Activated naive CD8-positive, alpha-beta T cell treated with anti-CD3 and anti-CD28 coated beads, Interleukin-2, amount 50 U/mL, for 24 hours (primary cell): ENCODE measurements at places on chromosomes 1 and 21.

- no peak for DNase-seq
Measured at GRCh38 chr1:39745016-39745670, 6.5 kb downstream of the PPIE start.

DNA sequence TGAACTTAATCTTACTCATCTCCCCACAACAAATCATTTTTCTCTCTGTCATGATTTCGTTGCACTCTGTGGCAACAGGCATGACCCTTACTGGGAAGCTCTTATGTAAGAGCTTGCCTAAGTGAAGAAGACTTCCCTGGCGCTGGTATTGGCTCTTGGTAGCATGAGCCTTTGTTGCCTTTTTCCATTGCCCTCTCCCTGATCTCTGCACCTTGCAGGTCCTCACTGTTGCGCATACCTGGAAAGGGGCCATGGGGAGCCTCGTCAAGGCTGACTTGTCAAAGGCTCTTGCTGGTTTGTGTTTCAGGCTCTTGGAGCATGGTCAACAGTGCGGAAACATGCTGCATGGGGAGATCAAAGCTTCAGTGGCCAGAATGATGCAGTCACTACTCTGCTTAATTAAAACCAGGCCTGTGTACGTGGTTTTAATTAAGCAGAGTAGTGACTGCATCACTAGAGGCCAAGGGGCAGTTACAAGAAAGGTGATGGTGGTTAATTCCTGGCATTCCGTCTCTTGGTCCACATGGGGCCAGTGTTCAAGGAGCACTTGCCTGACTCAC, 141.3 kb downstream of the SPATA46 start:
- no peak for DNase-seq

DNA sequence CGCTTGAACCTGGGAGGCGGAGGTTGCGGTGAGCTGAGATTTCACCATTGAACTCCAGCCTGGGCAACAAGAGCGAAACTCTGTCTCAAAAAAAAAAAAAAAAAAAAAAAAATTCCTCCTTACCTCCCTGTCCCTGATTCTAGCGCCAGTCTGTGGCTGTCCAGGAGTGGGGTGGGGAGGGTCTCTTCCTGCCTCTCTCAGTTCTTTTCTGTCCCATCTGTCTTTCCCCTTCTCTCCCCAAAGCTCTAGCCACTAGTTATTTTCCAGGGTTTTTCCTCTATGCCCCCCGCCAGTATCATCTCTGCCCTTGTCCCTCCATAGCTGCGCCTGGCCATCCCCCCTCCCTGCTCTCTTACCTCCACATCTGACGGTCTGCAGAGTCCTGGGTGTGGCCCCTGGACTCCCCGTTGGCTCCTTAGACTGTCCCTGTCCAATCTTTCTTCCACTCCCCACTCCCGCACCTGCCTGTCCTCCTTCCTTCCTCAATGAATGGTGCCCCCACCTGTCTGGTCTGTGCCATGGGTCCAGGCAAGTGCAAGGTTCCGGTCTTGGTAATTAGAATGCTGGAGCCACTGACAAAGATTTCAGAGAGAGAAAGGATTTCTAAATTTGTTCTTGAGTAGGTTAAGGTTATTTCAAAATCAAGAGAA, 1.6 kb upstream of the TMEM63A start:
- no peak for DNase-seq

GRCh38 chr21:31671146-31671716, 11.7 kb downstream of the SOD1 start:
- DNase-seq: no peak

- DNase-seq: no peak
Measured at GRCh38 chr1:103058391-103058790, 49.9 kb downstream of the COL11A1 start.

GRCh38 chr1:161676958-161677689, 14.2 kb downstream of the FCGR2B start:
- no peak for DNase-seq

DNA sequence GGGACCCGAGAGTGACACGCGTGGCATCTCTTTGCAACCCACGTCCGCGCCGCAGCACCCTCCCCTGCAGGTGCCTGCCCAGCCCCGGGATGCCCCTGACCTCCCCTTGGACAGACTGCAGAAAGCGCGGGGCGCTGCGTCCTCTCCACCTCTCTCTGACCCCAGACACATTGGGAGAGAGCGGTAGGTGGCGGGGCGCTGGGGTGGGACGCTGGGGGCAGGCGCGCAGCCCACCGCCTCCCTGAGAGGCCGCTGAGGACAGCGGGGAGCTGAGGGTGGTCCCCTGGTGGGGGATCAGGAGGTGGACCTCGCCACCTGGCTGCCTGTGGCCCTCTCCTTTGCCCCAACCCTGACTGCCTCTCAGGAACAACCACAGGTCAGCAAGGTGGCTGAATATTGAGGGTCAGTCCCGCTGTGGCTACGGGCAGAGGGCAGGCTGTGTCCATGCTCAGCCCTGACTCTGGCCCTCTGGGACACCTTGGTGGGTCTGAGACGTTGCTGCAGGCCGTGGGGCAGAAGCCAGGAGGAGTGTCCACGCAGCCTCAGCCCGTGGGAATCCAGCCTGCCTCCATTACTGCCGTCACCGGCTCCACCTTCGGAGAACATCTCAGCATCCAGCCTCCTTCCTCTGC, 761 bp upstream of the UBE2J2 start:
- no peak for DNase-seq

GRCh38 chr1:33015216-33015615, 21.5 kb downstream of the AK2 start:
- DNase-seq: no peak

DNA sequence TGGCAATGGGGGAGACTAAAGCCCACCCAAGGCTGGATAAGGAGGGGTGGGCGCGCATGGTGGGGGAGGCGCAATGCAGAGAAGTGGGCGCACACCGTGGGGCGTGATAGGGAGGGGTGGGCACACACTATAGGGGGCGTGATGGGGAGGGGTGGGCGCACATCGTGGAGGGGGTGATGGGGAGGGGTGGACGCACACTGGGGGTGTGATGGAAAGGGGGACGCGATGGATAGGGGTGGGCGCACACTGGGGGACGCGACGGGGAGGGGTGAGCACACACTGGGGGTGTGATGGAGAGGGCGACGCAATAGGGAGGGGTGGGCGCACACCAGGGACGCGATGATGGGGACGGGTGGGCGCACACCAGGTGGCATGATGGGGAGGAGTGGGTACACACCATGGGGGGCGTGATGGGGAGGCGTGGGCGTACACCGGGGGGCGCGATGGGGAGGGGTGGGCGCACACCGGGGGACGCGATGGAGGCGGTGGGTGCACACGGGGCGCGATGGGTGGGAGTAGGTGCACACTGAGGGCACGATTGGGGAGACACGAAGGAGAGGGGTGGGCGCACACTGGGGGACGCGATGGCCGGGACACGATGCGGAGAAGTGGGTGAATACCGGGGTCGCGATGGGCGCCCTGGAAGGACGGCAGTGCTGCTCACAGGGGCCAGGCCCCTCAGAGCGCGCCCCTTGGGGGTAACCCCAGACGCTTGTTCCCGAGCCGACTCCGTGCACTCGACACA, 929 bp downstream of the SUMO3 start:
- no peak for DNase-seq

- no peak for DNase-seq
Measured at GRCh38 chr1:114388432-114389003, 122.5 kb downstream of the TRIM33 start.

DNA sequence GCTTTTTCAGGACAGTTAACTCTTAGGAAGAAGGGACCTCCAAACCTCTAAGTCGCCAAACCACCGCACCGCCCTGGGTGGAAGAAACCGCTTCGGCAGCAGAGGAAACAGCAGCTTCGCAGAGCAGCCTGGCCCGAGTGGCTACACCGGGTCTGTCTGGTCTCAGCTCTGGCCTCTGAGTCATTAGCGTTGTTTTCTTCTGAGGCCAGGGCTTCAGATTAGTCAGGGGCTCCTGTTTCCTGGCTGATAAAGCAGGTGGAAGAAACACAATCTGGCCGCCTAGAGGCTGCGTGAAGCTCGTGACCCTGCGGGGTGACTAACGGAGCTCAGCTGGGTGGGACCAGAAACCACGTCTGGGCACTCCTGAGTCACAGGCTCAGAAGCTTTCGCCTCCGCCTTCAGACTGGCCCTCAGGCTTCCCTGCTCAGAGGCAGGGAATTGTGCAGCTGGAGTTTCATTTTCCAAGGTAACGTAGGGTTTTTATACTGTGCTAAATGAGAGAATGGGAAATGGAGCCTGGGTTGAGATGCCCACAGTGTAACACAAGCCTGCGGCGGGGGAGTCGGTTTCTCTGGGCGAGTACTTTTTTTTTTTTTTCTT, 44.9 kb downstream of the CHAF1B start:
- DNase-seq: peak; percentile 82

- DNase-seq: no peak
Measured at GRCh38 chr1:234632225-234632624, 22.2 kb upstream of the IRF2BP2 start.

GRCh38 chr1:81832573-81832972, 31.8 kb downstream of the ADGRL2 start:
- no peak for DNase-seq

DNA sequence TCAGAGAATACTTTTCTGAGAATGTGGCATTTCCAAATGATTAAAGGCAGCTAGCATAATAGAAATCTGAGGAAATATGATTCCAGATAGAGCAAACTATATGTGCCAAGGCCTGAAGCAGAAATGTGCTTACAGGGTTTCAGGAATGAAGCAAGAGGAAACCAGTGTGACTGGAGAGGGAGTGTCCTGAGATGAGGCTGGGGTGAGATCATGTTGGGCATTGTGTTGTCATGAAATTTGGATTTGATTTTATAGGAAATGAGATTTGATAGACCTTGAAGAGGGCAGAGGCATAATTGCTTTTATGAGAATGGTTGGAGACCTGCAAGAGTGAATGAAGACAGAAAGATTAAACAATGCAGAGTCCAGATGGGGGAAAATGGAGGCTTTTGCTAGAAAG, 338.1 kb upstream of the SNX7 start:
- DNase-seq: no peak

DNA sequence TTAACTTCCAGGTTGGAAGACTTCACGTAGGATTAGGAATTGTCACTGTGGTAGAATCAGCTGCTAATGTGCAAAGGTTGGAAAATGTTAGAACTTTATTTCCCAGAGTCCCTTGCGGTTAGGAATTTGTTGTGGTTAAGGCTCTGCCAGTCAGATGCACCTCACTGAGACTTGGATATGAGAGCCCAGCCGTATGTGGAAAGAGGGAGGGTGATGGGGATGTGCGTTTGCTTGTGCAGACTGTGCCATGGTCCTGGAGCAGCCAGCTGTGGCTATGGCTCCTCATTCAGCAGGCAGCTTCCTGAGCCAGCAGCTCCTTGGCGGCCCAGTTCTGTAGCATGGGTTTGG, 12.5 kb downstream of the S100A10 start:
- no peak for DNase-seq

- DNase-seq: no peak
Measured at GRCh38 chr1:41480204-41481108, 4.0 kb downstream of the EDN2 start.

DNA sequence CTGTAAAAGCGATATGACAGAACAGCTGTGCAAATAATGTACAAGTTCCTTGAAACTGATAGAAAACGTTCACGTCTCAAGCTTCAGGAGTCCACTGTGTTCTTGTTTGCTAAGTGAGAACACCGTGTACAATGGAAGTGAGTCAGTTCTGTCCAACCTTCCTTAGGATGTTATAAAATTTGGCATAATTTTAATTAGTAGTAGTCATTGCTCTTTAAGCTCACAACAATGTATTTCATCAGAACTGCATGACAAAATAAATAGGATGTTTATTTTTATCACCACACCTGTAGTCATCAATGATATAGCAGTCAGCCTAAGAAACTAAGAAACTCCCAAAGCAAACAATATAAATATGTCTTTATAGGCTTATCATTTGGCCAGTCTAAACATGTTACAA, 53.0 kb downstream of the RGS2 start:
- DNase-seq: no peak

GRCh38 chr1:155540000-155540874, 22.4 kb downstream of the ASH1L start:
- no peak for DNase-seq

DNA sequence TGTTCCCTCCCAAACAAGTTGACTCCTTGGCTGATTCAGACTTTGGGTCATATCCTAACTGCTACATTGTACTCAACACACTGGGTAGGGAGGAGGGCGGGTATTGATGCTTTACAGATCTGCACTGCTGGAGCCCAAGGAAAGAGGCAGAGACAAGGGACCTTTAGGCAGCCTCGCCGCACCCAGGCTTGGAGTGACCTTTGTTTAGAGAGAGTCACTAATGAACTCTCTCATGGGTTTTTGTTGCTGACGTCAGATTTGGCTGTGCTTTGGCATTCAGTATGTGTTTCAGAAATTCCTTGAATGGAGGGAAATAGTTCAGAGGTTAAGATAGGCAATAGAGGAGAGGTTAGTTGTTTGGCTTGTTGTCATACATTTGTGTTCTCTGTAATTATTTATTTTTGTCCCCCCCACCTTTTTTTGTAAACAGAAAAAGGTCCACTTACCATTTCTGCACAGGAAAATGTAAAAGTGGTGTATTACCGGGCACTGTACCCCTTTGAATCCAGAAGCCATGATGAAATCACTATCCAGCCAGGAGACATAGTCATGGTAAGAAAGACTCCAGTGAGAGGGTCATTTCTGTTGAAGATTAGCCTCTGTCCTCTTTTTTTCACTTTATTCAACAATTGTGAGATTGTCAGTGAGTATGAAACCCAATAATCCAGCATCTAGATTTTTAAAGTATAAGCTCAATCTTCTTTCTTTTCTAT, 116.1 kb downstream of the ATP5PO start:
- DNase-seq: no peak

GRCh38 chr1:175602026-175602585, 141.3 kb downstream of the TNR start:
- no peak for DNase-seq

GRCh38 chr1:100051401-100051800, 81.3 kb downstream of the SASS6 start:
- no peak for DNase-seq

- DNase-seq: no peak
Measured at GRCh38 chr1:14106679-14107313, 406.8 kb downstream of the PRDM2 start.

DNA sequence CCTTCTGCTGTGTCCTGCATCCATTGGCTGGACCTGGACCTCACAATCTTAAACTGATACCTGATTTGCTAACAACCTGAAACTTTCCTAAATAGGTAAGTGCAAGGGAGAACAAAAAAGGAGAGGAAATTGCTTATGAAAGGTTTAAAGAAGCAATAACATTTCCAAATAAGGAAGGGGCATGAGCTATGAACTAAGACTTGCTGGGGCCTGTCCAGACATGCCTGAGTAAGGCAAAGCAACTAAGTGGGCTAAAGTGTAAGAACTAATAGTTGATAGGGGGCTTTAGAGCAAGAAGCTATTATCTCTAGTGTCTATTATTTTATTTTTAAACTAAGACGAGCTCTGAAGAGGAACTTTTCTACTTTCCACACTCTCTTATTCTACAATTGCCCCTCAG, 11.6 kb downstream of the JMJD4 start:
- DNase-seq: no peak

GRCh38 chr1:53585129-53585528, 125.9 kb downstream of the DMRTB1 start:
- peak; percentile 18 for DNase-seq

DNA sequence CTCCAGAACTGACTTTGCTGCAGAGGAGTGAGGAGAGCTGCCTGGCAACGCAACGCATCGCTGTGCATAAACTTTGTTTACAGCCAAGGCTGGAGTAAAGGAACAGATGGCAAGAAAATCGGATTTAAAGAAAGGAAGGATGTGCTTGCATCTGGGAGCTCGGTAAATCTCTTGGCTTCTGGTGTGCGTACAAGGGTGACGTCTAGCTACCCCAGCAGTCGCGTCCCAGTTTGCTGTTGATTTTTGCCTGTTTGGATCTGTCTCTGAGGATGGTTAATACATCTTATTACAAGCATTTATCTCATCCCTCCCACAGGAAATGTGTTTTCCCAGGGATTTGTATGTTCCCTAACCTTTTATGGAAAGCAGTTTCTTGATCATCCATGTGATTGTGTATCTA, 73.3 kb upstream of the RALGPS2 start:
- DNase-seq: no peak
